ENCODE measurements at places on chromosomes 16 and 17. TPM values are rescaled to one million over a fixed set of nuclear protein-coding genes. Genes with fewer than 3 reads are reported as not detected.

GRCh38 chr17:76995387-76996105 is 127.3 kb downstream of the MGAT5B start:
- no peak for DNase-seq
- peak overlapping the region; percentile 1 for H3K27ac ChIP-seq
- peaks cover 33% of the 10 kb centered on the region for H3K4me1 ChIP-seq
- no peaks in the 10 kb centered on the region for H3K36me3 ChIP-seq
- H3K27me3 ChIP-seq, result no peaks in the 10 kb centered on the region

The KIF19 gene
- total RNA-seq, result 2.0 TPM

DNA sequence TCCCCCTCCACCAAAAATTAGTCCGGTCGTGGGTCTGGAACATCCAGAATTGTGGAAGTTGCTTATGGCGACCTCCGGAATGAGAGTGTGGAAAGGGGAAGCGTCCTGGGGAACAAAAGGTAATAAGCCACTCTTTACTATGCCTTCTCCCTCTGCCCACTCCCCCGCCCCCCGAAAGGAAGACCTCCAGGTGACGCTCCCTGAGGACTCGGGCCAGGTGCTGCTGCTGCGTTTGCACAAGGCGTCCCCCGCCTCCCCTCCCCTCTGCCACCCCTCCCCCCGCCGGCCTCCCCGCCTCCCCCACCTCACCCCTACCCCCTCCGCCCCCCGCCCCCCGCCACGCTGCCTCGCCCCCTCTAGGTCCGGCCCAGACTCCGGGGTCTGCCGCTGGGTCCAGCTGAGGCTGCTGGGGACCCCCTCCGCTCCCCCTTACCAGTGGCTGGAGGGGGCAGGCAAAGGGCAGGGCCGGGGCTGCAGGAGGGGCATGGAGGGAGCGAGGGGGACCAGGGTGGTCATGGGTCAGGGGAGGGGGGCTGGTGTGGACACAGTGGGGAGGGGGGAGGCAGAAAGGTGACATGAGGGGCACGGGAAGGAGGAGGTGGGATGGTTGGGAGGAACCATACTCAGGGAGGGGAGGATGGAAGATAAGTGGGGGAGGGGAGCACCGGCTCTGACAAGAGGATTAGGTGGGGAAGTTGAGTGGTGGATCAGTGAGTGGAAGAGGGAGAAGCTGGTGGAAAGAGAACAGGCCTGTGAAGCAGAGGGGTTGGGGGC is 23.6 kb downstream of the ALOX12B start:
- H3K4me1 ChIP-seq, result no peaks in the 10 kb centered on the region
- H3K27me3 ChIP-seq, result peaks cover 37% of the 10 kb centered on the region
- no peaks in the 10 kb centered on the region for H3K36me3 ChIP-seq
- no peak overlapping the region for H3K4me3 ChIP-seq
- H3K27ac ChIP-seq, result no peak overlapping the region

The KRT32 gene
- not detected for total RNA-seq

DNA sequence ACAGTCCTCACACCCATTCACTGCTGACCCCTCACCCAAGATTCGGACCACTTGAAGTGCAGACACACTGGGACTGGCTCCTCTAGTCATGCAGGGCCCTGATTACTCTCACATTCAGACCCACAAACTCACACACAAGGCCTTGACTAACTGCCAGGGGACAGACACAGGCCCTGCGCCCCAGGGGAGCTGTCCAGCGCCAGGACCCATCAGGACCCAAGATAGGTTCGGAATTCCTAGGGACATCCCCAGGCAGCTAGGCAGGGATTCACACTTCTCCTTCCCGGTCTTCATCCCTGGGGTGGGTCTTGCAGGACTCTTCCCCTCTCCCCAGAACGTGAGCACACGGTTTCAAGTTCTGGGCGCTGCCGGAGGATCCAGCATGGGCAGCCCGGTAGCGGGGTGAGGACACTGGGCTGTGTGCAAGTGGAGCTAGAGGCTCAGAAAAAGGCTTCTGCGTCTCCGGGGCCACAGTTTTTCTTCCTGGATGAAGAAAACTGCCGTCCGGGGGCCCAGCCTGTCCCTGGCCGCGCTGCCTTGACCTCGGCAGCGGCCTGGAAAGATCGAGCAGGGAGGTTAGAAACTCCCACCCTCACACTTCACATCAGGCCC is 1.6 kb downstream of the SEZ6 start:
- no peak overlapping the region for H3K4me3 ChIP-seq
- H3K27ac ChIP-seq, result no peak overlapping the region
- H3K36me3 ChIP-seq, result no peaks in the 10 kb centered on the region

DNA sequence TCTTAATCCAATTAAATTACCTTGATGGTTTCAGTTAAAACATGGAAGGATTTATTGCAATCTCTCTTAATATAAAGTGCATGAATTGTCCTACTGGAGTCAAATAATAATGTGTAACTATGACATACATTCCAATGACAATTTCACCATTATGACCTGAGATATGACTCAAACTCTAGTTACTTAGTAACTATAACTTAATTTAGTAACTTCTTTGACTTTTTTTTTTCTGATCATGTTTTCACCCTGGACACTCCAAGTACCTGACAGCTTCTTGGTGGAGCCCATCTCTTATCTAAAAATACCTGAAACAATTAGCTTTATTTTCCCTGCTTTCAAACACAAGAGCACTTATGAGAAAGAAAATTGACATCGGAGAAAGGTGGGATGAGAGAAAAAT is 123.7 kb downstream of the STX8 start:
- no peak overlapping the region for H3K27ac ChIP-seq
- H3K27me3 ChIP-seq, result no peaks in the 10 kb centered on the region
- H3K36me3 ChIP-seq, result no peaks in the 10 kb centered on the region

DNA sequence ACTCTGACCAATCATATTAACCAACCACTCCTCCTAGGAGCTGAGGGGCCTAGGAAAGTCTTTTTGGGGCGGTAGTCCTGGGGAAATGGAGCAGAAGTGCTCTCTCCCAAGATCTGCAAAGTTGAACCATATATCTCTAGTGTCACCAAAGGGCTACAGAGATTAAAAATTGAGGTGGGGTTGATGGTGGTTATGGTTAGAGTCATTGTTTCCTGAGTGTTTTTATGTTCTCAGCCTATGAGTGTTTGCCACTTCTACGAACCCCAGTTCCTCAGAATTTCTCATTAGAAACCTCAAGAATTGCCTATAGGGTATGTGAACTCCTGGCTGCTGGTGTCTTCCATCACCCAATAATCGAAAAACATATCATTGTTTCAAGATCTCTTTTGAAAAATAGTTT is 217.8 kb downstream of the CDRT15L2 start:
- H3K4me1 ChIP-seq, result no peaks in the 10 kb centered on the region
- no peak overlapping the region for H3K27ac ChIP-seq
- DNase-seq, result no peak
- no peaks in the 10 kb centered on the region for H3K36me3 ChIP-seq
- H3K4me3 ChIP-seq, result no peak overlapping the region
- H3K27me3 ChIP-seq, result peaks cover 6% of the 10 kb centered on the region

The CTRB2 gene
- 14.4 TPM for total RNA-seq

- H3K4me3 ChIP-seq, result peak overlapping the region; percentile 96
- peaks cover 23% of the 10 kb centered on the region for H3K4me1 ChIP-seq
These were observed 1.2 kb downstream of the JPT1 start for GRCh38 chr17:75152922-75153779.

The NPIPA8 gene
- 0.55 TPM for total RNA-seq

GRCh38 chr16:643050-643368 is 1.4 kb downstream of the MCRIP2 start:
- DNase-seq, result no peak
- H3K27ac ChIP-seq, result peak overlapping the region; percentile 41
- no peaks in the 10 kb centered on the region for H3K36me3 ChIP-seq
- H3K27me3 ChIP-seq, result no peaks in the 10 kb centered on the region
- peaks cover 32% of the 10 kb centered on the region for H3K4me1 ChIP-seq
- no peak overlapping the region for H3K4me3 ChIP-seq

The NGFR gene
- total RNA-seq, result 0.29 TPM

DNA sequence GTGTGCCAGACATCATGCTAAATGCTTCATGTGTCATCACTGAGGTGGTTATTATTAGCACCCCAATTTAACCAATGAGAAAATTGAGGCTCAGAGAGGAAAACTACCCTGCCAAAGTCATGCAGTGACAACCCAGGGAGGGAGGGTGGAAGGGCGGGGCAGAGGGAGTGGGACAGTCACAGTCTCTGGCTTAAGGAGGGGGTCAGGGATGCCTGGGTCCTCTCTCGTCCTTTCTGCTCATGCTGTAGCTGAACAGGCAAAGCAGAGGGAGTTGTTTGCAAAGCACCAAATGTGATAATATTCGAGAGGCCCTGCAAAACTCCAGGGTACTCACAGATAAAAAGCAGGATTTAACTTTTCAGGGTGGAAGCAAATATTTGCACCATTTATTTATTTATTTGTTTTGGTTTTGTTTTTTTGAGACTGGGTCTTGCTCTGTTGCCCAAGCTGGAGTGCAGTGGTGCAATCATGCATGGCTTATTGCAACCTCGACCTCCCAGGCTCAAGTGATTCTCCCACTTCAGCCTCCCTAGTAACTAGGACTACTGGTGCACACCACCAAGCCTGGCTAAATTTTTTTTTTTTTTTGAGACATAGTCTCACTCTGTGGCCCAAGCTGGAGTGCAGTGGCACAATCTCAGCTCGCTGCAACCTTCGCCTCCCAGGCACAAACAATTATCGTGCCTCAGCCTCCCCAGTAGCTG is 47.9 kb upstream of the NKD1 start:
- no peak overlapping the region for H3K4me3 ChIP-seq
- DNase-seq, result no peak
- H3K36me3 ChIP-seq, result no peaks in the 10 kb centered on the region
- H3K27ac ChIP-seq, result no peak overlapping the region

DNA sequence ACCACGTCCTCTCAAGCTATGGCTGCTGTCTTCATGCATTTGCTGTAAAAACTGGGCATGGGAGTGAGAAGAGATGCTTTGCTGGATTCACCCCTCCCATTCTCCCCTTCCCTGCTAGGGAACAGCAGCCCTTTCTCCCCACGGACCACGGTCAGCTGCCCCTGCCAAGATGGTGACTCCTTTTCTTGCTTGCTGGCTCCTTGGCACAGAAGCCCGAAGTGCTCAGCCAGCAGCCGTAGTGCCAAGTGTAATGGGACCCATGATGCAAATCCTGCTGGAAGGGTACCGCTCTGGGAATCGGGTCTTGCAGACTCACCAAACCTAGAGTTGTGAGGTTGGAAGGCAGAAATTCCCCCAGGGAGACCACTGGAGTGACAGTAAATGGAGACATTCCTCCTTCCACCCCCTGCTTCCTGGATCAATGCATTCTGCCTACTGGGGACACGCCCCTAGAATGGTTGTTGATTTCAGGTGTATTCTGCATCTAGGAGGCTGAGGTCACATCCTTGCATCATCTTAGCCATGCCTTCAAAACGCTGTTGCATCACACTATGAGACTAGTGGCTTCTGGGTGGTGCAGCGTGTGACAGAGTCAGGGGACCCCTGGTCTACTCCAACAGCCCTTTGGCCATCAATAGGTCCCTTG is 63.0 kb upstream of the CBX4 start:
- no peak overlapping the region for H3K4me3 ChIP-seq
- no peak for DNase-seq
- H3K27ac ChIP-seq, result no peak overlapping the region
- no peaks in the 10 kb centered on the region for H3K4me1 ChIP-seq

Measured in T-cell (primary cell).